ENCODE measurements at places on chromosomes 16 and 17.
A peak's percentile ranks its signal among the peaks of the same experiment; 100 is the strongest.

DNA sequence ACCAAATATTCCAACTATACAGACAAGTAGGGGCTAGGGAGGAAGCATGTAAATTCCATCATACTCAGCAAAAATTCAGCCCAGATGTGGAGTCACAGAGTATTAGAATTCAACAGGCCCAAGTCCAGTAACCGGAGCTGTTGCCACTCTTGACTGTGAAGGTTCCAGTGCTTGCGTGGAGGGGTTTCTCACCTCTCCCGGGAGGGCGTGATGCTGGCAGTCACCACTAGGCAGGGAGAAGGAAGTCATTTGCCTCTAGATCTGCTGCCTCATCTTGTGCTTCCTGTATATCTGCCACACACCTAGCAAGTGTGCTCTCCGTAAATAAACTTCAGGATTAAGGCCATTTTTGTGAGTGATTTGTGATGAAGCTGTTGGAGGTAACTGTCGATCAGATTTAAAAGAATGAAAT is 1.0 kb upstream of the CKLF start:
- peak; percentile 46 for DNase-seq

GRCh38 chr17:1755827-1756262 is 6.0 kb upstream of the SERPINF1 start:
- DNase-seq, result no peak

DNA sequence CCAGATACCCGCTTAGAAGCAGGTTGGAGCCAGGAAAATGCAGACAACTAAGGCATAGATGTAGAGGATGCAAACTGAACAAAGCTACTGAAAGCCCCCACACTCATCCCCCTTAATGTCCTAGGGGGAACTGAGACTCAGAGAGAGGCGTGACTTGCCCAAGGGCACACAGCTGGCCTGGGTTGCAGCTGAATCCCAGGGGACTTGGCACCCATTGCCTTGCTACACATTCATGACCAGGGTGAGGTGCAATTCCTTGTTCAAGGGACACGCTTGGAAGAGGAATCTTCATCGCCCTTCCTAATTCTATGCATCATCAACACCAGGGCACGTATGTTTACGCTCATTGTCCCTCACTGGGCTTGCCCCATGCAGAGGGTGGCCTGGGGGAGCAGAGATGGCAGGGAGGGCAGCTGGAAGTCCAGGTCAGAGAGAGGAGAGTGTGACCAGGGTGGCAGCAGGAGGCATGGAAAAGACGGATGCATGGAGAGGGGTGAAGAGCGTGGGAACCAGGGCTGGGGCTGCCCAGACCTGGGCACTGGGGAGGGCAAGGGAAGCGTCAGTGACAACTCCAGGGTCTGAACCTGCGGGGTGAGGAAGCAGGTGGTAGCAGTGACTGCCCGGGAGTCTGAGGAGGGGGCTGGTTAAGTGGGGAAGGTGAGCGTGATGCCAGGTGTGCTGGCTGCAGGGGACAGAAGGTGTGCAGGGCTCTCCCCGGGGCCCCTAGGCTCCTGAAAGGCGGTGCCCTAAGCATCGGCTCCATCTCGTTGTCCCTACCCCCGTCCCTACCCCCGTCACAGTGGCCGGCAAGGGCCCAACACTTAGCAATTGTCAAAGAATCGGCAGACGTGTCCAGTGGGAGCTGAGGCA is 267.1 kb upstream of the TNRC6C start:
- DNase-seq, result no peak

DNA sequence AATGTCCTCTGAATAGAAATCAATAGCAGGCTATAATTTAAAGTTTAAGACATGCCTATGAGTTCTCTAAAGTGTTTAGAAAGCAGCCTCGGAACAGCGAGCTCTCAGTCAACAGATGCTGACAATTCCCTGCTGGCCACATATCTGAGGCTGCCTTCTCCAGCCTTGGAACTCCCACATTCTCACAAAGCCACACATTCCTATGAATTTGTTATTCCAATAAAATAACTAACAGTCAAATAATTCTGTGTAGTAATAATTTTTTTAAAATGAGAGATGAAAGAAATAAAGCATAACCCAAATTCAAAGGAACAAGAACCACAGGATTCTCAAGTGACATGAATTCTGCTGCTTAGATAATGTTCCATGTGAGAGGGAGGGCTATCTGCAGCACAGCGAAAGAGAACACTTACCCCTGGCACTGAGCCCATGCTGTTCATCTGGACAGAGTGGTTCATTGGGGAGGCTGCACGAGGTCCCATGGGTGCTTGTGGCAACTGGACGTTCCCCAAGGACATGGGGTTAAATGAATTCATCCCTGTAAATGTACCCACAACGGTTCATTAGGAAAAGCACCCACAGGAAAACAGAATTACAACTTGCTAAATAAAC is 56.9 kb upstream of the TRAP1 start:
- DNase-seq, result no peak

DNA sequence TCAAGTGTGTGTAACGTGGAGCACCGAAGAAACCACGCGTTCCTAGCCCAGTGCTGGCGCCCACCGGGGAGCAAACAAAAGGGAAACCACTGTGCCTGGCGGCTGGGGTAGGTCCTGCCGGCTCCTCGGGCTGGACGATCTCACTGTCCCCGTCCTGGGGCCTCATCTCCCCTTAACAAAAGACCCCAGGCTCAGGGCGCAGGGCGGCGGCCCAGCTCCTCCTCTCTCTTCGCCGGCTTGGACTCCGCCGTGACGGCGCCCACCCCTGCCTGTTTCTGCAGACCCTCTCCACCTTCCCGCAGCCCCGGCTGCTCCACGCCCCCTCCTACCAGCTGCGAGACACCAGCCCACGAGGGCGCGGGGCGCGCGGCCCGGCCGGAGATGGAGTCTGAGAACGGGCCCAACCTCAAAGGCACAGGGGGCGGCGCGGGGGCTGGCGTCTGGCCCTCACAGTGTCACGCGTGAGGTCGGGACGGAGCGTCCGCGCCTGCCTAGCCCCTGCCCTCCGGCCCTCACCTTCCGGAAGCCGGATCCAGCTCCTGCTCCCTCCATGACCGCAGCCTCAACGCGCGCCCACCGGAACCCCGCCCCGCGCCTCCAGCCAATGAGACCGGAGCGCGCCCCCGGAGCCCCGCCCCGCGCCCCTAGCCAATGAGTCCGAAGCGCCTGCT is at the start of gene CENPX:
CENPX (minus strand) TSS at position 569 of the 671 bp plus-strand sequence; CDS start at position 552, 17 bp downstream.
- DNase-seq, result no peak

- DNase-seq, result no peak
Observed at GRCh38 chr17:8865385-8865784, 2.1 kb downstream of the PIK3R6 start.

- no peak for DNase-seq
Observed at GRCh38 chr16:66927918-66928649, 2.7 kb upstream of the RRAD start.

Measured in activated CD4-positive, alpha-beta T cell treated with anti-CD3 and anti-CD28 coated beads, Interleukin-2, amount 50 U/mL, for 4 hours (primary cell).